ENCODE measurements at places on chromosomes 1 and 21. TPM values are rescaled to one million over a fixed set of nuclear protein-coding genes. Genes with fewer than 3 reads are reported as not detected.

KCNK2 gene
- 0.26 TPM for total RNA-seq

FAM76A gene
- total RNA-seq: 9.7 TPM

FAM72D gene
- total RNA-seq: 0.89 TPM

ARHGEF10L gene
- 1.2 TPM for total RNA-seq

SPRR2F gene
- not detected for total RNA-seq

NEGR1 gene
- 0.64 TPM for total RNA-seq

APOBEC4 gene
- total RNA-seq: not detected

SERPINC1 gene
- total RNA-seq: not detected

TIE1 gene
- total RNA-seq: 667 TPM

MTFR1L gene
- 24.0 TPM for total RNA-seq

DCST1 gene
- not detected for total RNA-seq

AIRE gene
- not detected for total RNA-seq
